ENCODE measurements at places on chromosomes 3 and 15. TPM values are rescaled to one million over a fixed set of nuclear protein-coding genes. Genes with fewer than 3 reads are reported as not detected.

The NEIL1 gene
- total RNA-seq = 17.9 TPM

The DOCK3 gene
- 0.51 TPM for total RNA-seq

The ITPR1 gene
- 38.9 TPM for total RNA-seq

The CNTN4 gene
- total RNA-seq = 3.8 TPM

The NAA80 gene
- 10.2 TPM for total RNA-seq

The FGD5 gene
- 38.6 TPM for total RNA-seq

The MEIS2 gene
- 21.5 TPM for total RNA-seq

GRCh38 chr3:49653621-49654020 lies 20.5 kb upstream of the APEH start:
- DNase-seq = no peak

DNA sequence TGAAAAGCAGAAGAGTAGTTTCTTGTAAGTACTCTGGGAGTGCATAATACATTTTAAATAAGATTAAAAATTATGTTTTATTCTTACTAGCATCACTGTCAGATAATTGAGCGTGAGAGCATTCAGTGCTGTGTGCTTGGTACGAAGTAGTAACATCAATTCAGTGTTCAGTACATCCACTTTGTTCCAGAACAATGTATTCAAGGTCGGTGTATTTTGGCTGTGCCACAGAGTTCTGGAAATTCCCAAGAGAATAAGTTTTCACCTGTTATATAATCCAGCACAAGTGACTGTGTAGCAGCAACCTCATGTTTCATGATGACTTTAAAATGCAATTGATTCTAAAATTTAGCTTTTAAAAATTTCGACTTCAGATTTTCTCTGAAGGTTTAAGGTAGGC lies 130.6 kb downstream of the IGF1R start:
- no peak for DNase-seq

GRCh38 chr3:20680990-20681628 lies 495.1 kb upstream of the SGO1 start:
- no peak for DNase-seq

DNA sequence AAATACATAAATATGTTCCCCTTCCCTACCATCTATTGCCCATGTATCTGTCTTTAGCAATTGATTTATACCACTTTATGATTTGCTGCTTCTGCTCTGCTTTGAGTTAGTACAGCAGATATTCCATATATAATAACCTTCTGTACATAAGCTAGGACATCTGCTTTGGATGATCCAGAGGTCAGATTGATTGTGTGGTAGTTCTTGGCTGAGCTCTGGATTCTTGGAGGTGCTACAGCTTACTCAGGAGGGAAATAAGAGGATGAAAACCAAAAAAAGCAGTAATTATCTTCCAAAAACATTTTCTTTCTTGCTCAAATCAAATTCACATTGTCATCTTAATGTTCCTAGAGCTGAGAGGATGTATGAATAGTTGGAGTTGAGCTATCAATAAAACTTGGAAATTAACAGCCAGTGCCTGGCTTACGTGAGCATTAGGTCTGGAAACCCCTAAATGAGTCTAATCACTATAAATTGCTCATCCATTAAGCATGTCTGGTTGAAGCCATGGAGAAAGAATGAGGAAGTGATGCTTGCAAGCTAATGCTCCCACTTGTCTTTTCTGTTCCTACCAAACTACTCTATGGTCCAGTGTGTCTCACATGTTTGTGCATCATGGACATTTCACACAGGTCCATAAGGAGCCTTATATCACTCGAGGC lies 36.3 kb upstream of the TMEM42 start:
- no peak for DNase-seq

DNA sequence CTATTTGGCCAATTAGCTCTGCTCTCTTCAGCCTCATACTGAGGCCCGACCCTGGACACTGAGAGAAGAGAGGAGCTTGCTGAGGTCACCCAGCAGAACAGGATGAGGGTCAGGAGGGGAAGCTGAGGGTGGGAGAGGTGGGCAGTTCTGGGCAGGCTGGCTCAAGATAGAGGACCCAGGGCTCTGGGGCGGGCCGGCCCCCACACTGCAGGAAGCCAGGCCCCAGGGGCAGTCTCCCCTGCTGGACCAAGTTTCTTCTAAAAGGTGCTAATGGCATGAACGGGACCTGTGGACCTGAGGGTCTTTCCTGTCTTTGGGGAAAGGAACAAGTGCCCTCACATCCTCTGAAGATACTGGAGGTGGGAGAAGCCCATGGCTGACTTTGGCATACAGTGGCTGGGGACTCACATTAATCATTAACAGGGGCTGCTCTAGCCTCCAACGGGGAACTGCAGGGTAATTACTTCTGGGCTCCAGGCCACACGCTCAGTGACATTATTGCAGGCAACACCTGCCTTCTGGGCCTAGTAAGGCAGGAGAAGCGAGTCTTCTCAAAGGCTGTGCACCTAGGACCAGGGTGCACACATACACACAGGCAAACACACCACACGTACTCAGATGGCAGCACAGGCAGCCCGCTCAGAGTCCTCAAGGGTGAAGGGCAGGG lies 10.6 kb downstream of the HCN4 start:
- no peak for DNase-seq

DNA sequence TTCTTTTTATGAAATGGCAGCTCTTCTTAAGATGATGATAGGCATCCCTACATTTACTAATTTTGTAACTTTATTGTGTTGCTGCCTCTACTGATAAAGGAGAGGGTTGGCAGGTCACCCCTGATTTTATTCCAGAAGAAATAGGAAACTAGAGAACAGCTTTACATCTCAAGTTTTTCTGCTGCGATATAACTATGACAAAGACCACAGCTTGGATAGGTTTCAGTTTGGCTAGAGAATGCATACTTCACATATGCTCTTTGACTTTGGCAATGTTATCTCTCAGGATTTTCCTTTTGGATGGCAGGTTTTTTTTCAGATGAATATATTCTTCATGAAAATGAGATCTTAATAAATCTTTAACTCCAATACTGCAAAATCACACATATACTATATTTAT lies 395.3 kb upstream of the GOLIM4 start:
- DNase-seq = no peak

GRCh38 chr15:95995375-95996168 lies 334.9 kb upstream of the NR2F2 start:
- DNase-seq = no peak

DNA sequence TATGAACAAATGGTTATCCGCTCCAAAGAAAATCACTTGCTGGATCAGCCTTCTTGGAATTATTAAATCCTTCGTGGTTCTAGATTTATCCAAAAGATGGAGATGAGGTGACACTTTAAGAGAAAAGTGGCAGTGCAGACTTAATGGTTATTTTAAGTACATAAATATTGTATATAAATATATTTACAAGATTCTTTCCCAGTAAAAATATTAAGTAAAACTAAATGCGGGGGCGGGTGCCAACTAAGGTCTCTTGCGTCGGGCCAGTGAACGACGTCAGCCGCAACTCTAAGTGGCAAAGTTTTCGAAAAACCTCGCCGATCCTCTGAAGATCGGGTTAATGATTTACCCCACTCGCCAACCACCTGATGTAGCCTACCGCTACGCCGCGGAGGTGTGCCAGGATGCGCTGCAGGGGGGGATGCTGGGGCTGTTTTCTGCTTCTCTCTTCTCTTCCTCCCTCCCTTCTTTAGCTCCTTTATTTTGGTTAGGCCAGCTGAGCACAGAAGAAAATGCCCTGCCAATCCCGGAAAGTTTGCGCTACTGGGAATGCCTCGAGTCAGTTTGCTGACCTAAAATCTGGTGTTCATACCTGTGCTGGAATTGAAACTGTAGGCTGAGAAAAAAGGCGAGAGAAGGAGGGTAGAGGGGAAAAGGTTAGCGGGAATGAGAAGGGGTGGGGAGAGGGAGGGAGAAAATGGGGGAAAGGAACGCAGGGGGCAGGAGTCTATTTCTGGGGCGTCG lies 7.6 kb upstream of the FOXB1 start:
- no peak for DNase-seq

GRCh38 chr3:37190667-37191066 lies 16.3 kb upstream of the LRRFIP2 start:
- DNase-seq = no peak

GRCh38 chr15:26472661-26473060 lies 300.2 kb downstream of the GABRB3 start:
- DNase-seq = no peak

DNA sequence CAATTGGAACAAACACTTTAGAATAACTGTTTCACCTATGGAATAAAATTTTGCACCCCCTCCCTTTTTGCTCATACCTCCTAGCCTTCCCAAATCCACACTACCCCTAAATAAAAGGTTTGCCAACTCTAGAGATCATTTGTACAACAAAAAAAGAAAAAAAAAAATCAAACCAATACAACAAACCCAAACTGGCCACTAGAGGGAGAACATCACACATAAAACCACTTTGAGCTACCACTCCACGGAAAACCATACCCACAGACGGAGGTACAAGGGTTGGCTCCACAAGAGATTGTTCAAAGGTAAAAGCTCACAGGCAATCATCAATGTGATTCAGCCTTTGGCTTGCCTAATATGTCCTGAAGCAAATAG lies 47.6 kb downstream of the SETMAR start:
- DNase-seq = no peak

DNA sequence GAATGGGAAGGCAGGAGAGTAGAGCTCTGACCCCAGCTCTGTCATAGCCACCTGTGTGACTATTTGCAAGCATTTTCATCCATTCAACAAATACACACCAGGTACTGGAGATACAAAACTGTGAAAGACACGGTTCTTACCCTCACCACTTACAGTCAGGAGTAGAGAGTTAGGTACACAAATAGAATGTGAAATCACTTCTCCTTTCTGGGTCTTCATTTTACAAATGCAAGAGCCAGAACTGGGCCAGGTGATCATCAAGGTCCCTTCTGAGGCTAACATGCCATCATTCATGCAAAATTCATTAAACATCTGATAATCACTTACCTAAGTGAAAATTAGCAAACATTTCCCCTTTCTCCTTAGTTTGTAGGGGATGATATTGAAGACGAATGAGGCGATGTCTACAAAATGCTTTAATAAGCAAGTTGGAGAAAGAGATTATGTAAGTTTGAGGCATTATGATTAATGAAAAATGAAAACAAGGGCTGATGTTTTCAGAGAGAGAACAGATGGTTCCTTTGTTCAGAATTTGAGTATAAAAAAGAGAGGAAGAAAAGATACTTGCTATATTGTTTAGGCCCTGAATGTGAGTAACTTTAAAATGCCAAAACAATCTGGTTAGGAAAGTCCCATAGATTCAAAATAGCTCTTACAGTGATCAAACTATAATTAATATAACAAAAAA lies 88.6 kb downstream of the LPP start:
- DNase-seq = no peak

GRCh38 chr3:15495461-15496340 lies 25.8 kb downstream of the COLQ start:
- DNase-seq = peak; percentile 41

DNA sequence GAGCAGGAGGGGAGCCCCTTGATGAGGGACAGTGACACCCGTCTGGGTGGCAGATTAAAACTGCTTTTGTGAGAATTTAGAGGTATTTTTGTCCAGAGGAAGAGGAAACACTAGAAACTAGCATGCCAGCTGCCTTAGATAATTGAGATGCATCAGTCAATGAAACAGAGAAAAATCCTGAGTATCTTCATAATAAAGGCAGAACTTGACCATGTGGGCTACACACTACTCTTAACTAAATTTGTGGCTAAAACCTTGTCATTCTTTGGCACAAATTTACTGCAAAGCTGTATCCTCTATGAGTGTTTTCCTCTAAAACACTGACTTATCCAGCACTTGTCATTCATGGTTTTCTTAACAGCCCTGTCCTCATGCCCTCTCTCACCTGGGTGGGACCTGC lies 259.7 kb upstream of the TPM1 start:
- no peak for DNase-seq

- DNase-seq = no peak
Observed at GRCh38 chr15:97979140-97979520, 18.6 kb downstream of the ARRDC4 start.

DNA sequence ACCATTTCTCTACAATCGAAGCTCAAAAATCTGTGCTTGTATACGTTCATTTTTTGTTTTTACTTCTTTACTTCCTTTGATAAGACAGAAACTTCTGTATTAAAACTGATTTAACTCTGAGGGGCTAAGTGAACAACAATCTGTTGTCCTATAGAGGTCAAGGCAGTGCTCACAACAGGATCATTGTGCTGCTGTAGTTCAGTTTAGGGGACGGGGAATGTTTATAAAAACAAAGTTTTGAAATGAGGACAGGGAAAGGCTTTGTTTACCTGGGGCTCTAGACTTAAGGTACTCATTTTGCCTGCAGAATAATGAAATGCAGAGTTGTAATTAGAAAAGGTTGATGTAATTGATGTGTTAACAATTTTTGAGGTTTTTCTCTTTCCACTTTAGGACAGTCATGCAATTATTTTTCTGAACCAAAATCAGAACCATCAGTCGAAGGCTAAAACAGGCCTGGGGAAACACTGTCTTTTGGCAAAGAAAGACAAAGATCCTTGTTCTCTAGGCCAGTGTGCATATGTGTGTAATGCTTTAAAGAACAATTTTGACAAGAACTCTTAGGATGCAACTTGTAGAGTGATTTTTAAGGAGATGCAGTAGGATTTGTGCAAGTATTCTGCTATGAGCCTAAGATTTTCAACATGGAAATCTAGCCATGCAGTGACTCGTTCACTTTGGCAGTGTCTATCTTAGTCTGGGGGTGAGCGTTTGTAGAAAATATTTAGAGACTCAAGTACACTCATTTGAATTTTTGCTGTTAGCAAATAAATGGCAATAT lies 165.2 kb downstream of the PGPEP1L start:
- no peak for DNase-seq

DNA sequence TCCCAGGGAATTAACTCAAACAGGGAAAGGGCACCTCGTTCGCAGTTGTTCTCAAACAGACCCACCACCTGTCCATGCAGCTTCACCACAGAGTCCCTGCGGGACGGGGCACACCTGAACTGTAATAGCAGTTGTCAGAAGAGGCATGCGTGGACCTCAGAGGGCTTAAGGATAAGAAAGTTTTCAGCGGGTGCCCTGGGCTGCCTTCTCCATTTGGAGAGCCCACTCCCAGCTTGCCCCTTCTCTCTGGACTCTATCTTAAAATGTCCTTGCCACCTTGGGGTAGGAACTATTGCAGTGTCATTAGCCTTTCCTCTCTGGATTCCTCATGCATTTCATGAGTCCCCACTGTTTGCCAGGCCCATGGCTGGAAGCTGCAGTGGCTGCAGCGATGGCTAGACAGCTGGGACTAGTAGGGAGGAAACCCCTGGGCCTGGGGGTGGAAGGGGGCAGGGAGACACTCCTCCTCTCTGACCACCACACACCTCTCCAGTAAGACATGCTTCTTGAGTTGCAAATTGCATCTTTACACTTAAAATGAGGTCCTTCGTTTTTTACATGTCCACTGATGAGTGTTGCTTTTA lies 33.5 kb downstream of the PDIA5 start:
- no peak for DNase-seq

GRCh38 chr3:190892395-190892902 lies 30.0 kb upstream of the GMNC start:
- DNase-seq = no peak

DNA sequence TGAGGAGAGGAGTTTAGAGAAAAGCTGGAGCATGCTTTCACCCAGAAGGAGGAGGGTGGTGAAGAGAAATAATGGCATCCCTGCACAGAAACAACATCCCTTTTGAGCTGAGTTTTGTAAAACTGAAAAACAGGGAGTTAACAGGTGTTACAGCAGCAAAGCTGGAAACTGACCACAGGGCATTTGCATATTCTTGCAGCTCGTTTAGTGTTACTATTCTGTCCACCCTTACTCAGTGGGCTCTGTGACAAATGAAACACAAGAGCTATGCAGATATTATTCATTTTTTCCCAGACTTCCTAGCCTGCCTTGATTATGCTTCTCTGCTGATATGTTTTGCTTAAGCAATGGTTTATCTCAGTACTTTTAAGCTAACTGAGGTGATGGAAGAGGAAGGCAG lies 272.0 kb downstream of the NEK10 start:
- DNase-seq = no peak

Data from mesenteric fat pad (tissue), 1 donor.